ENCODE measurements at places on chromosomes 2 and 18.

- DNase-seq = no peak
Observed at GRCh38 chr2:14936426-14936825, 303.9 kb downstream of the LRATD1 start.

GRCh38 chr2:212912445-212913103 is 238.8 kb downstream of the IKZF2 start:
- no peak for DNase-seq

- no peak for DNase-seq
Observed at GRCh38 chr2:19649785-19650380, 251.9 kb downstream of the TTC32 start.

GRCh38 chr2:161426922-161427663 is 11.0 kb downstream of the TBR1 start:
- DNase-seq = no peak

GRCh38 chr18:37450434-37451132 is 115.0 kb downstream of the CELF4 start:
- peak; percentile 21 for DNase-seq

GRCh38 chr18:64645753-64646152 is 496.9 kb upstream of the LINC00305 start:
- no peak for DNase-seq

DNA sequence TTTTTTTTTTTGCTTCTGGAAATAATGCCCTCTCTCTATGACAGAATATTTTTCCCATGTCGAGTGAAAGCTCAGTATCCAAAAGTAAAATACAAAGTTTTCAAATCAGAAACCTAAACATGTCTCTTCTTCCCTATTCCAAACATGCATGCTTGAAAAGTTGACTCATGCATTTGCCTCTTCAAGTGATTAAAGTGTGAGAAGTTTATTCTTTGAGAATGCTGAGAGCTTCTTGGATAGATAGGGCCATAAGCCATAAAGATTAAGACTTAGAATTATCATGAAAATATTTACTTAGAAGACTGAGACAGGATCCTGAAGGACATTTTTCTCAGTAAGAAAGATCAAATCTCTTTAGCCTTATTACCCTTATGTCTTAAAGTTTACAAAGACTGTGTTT is 98.6 kb upstream of the EPB41L5 start:
- no peak for DNase-seq

DNA sequence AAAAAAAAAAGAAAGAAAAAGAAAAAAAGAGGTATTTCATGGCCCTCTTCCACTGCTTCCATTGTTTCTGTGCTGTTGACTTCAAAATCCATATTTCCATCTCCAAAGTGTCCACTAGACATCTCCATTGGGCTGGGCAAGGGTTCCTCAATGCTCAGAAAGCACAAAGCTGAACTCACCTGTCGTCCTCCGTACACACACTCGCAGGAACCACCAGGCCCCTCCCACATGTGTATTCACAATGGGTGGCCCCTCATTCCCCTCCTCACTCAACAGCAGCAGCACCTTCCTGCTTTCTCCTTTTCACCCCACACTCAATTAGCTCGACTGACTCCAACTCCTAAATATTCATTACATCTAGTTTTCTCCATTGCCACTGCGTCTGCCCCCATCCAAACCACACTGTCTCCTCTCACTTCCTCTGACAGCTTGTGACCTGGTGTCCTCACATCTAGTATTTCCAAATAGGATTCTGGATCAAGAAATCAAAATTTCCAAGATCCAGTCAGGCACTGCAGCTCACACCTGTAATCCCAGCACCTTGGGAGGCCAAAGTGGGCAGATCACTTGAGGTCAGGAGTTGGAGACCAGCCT is 25.2 kb downstream of the OSBPL1A start:
- DNase-seq = no peak
